ENCODE measurements at places on chromosomes 13 and 19. TPM values are rescaled to one million over a fixed set of nuclear protein-coding genes. Genes with fewer than 3 reads are reported as not detected.

GRCh38 chr19:5492635-5493409 is 37.6 kb downstream of the ZNRF4 start:
- DNase-seq: no peak

GSX1 gene
- not detected for total RNA-seq

DNA sequence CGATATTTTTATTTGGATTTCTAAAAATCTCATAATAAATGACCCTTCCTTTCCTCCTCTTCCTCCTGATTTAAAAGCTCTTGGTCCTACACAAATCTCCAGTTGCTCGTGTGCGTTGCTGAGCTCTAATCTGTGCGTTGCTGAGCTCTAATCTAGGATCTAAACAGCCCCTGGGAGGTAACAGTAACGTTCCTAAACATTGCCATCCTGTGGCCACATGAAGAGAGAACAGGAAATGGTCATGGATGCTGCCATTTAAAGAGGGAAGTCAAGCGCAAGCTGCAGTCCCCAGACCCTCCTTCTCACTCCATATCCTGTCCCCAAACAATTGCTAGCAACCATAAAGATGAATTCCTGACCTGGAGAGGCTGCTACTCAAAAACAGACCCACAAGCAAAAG is 170.8 kb downstream of the NUFIP1 start:
- DNase-seq: no peak

RAB20 gene
- total RNA-seq: 1.6 TPM

DNA sequence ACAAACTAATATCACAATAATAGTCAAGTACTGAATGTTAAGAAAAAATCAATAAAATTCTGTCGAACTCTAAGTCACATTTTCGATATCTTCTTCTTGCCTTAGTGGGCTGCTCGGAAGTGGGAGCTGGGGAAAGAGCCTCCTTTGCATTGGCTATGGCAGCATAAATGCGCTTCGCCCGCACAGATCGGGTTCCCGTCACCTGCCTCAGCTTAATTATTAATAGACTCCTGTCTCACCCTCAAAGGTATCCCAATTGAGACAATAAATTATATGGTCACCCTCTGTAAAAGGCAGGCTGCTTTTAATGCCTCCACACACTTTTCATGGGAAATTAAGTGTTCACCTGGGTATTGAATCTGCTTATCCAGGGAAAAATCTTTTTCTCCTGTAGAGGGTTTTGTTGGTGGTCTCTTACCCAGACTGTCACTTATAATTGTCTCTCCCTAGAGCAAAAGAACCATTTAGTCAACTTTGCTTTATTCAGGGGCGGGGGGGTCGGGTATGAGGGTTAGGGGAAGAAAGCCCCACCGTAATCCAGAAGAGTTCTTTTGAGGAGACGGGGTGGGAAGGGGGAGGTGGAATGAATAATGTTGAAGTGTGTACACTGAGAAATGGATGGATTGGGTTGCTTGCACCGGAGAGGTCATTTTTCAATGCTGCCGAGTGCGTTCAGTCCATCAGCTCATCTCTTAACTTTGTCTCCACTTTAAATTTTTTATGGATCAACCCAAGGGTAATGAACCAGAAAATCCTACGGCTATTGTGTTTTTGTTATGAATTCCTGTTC is 682.6 kb upstream of the SGCG start:
- no peak for DNase-seq

TJP3 gene
- 23.7 TPM for total RNA-seq

GRCh38 chr13:46288570-46289259 is 77.0 kb downstream of the LRRC63 start:
- DNase-seq: no peak

DNA sequence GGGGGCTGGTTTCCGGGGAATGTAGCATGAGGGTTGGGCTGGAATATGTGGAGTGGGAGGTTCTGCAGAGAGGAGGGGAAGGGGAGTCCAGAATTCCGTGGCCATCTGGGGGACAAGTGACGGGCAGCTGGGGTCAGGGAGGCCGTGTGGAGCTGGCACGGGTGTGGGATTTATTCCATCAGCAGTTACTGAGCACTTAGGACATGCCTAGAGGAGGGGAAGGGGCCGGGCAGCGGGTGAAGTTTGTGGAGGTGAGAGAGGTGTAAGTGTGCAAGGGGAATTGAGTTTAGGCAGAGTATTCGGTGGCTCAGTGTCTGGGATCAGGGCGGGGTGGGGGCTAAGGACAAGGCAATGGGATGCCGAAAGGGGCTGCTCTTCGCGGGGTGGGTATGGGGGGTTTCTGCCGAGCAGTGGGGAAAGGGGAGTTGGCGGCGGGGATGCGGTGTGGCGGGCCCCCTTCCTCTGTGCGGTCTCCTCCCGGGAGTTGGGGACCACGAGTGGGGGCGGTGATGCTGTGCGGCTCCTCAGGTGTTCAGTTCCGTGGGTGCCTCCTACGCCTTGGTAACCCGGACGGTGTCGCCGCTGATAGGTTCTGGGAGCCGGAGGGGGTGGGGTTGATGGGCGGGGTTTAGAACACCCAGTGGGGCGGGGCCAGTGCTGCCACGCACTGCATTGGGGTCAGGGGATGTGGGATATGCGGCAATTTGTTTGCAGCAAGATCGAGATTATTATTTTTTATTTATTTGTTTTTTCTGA is 5.4 kb downstream of the CCDC61 start:
- no peak for DNase-seq
